Activated CD4-positive, alpha-beta T cell treated with anti-CD3 and anti-CD28 coated beads for 36 hours (primary cell): ENCODE measurements at places on chromosomes 2 and 18.

- no peak for DNase-seq
Measured at GRCh38 chr2:114219456-114219855, 223.0 kb upstream of the DPP10 start.

- no peak for DNase-seq
Measured at GRCh38 chr2:202529389-202529788, 105.4 kb upstream of the FAM117B start.

DNA sequence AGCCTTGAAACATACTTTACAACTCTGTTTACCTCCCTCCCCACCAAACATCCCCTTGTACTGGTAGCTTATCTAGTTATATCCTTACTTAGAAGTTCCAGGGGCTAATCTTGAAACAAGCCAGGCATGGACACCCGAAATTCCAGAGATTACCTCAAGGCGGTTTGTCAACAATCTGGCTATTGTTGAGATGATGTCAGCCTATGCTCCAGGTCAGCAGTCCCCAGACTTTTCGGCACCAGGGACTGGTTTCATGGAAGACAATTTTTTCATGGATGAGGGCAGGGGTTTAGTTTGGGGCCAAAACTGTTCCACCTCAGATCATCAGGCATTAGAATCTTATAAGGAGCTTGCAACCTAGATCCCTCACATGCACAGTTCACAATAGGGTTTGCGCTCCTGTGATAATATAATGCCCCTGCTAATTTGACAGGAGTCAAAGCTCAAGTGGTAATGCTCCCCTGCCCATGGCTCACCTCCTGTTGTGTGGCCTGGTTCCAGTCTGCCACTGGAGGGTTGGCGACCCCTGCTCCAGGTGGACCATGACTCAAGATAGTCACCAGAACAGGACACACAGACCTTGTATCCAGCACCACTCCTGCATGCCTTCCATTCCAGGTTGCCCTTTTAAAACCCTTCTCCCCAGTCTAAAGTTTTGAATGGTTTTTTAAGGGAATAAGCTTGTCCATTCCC is 171.2 kb downstream of the SPAG16 start:
- no peak for DNase-seq

DNA sequence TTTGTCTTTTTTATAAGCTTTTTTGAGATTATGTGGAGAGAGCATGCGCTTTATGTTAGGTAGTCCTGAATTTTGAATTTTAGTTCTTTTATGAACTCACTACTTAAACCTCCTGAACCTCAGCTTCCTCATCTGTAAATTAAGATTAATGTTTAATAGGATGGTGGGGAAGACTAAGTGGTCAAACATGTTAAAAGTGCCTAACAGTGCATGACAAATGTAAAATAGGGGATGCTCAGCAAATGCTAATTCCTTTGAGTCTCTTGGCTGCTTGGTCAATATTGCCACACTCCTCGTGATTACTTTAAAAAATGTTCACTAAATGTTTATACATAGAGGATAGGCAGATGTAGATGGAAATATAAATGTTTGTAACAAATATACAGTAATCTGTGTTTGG is 6.8 kb downstream of the BIRC6 start:
- DNase-seq, result no peak

- DNase-seq, result no peak
Measured at GRCh38 chr2:71606244-71606643, 152.9 kb downstream of the DYSF start.

DNA sequence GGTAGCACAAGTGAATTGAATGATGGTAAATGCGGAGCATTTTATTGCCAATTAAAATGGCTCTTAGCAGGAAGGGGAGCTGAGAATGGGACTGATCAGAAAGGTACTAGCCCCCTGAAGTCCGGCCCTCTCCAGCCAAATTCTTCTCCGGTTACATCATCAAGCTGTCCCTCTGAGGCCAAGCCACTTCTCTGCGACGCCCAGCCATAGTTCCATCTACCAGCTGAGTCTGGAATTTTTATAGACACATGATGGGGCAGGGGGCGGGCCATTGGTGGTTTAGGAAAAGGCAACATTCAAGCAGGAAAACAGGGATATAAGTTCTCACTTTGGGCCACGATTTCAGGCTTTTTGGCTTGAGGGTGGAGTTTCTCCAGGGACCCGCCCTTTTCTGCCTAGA is 22.7 kb downstream of the RPRM start:
- DNase-seq, result no peak

DNA sequence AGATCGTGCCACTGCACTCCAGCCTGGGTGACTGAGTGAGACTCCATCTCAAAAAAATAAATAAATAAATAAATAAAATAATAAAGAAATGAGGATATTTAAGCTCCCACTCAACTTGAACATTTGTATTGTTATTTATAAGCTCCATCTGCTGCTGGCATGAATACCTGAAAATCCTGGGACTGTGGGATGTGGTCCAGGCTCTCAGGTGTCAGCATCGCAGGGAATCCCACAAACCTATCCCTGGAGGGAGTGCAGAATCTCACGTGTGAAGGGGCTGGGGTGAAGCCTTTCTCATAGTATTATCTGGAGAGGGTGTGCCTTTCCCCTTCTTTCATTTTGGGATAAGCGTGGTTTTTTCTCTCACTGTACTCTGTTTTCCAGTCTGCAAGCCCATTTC is 47.4 kb upstream of the POLE4 start:
- no peak for DNase-seq

- DNase-seq, result no peak
Measured at GRCh38 chr2:129480790-129481189, 498.7 kb upstream of the RAB6C start.

DNA sequence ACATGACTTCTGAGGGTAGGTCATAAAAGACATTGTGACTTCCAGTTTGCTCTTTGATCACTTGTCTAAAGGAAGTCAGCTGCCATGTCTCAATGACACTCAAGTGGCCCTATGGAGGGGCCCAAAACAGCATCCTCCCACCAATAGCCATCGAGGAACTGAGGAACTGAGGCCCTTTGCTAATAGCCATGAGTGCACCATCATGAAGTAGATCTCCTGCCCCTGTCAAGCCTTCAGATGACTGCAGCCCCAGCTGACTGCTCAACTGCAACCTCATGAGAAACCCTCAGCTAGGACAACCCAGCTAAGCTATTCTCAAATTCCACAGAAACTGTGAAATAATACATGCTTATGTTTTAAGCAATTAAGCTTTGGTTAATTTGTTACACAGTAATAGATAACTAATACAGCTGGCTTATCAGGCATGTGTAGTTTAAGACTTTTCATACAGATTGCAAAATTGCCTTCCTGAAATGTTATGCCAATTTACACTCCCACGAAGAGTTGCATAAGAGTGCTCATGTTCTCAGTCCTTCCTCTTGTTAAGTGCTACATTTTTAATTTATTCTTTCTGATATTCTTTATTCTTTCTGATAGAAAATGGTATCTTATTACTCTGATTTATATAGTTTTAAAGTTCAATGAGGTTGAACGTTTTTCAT is 105.6 kb upstream of the NDUFV2 start:
- no peak for DNase-seq

GRCh38 chr2:134713176-134713575 is 5.6 kb downstream of the TMEM163 start:
- no peak for DNase-seq

- DNase-seq, result no peak
Measured at GRCh38 chr2:124633812-124634211, 608.7 kb downstream of the CNTNAP5 start.

- DNase-seq, result no peak
Measured at GRCh38 chr2:184610891-184611290, 12.6 kb downstream of the ZNF804A start.

DNA sequence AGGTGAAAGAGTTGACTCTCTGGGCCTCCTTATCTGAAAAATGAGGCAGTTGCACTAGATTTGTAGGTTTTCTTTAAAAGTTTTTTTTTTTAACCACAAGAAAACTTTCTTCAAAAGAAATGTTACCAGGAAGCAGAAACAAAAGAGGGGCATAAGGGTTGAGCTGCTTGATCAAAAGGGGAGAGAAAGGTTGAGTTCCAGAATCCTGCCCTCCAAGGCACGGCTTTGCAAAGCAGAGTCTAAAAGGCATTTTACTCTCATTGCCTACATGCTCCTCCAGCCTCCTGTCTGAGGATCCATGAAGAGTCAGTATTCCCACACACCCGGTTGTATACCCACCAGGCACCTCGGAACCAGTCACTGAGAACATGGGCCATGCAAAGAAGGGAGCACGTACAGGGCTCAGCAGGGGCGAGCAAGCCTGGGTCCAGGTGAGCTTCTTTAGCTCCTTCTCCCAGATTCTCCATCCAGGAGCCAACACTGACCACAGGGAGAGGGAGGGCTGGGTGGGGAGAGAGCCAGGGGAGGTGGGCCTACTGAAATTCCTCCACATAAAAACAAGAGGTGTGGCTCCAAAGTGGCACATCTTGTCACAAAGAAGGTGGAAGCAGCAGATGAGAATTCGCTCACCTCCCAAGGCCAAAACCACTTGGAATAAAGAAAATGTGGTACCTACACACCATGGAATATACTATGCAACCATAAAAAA is 116.0 kb upstream of the EPC2 start:
- DNase-seq, result no peak

GRCh38 chr2:1621041-1621440 is 123.3 kb downstream of the PXDN start:
- DNase-seq, result no peak

- DNase-seq, result no peak
Measured at GRCh38 chr18:73136134-73136533, 268.3 kb upstream of the NETO1 start.

- no peak for DNase-seq
Measured at GRCh38 chr2:48195169-48195568, 288.9 kb upstream of the FBXO11 start.

DNA sequence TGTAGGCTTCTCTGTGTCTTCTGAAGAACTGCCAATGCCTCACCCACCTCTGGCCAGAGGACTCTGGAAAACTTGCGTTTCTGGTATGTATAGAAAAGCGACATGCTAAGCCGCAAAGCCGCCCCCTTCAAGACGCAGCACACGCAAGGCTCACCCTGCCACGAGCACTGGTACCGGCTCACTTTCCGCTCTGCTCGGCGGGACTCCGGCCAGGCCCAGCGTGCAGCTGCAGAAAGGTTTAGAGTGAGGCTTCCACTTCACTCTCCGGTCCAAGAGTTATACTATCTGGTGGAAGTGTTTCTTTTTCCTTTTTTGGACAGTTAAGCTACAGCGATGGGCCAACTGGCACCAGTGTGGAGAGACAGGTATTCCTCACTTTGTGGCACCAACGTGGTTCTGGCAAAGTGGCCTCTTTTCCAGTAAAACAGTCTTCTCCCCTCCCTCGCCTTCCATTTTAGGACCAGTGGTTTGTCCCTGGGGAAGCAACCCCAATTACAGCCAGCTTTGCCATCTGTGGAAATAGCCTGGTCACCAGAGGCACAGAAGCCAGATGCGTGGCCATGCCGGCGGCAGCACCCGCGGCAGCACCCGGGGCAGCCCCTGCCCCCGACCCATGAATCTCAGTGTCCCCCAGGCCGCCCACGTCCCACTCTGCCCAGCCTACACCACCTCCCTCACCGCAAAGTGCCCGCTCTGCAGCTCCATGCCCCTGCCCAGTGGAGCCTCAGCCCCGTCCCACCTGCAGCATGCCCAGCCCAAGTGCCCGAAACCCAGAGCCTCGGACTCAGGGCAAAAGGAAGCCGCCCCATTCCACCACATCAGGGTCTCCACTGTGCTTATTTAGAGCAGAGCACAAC is 91.6 kb upstream of the CTDP1 start:
- no peak for DNase-seq

DNA sequence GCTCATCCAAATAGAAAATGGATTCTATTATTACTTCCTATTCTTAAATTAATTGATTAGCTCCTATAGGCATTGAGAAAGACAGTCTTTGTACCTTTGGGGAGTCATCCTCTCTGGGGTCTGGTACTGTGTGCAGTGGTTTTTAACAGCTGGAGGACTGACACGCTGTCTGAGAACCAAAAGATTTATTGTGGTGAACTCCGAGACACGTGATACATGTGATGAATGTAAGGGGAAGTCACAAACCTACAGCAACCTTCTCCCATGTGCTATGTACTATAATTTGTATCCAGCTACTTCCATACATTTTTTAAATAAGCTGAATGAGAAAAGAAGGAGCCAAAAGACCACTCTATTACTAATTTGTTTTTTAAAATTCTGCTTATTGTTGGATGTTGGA is 133.7 kb downstream of the GALNT3 start:
- no peak for DNase-seq

DNA sequence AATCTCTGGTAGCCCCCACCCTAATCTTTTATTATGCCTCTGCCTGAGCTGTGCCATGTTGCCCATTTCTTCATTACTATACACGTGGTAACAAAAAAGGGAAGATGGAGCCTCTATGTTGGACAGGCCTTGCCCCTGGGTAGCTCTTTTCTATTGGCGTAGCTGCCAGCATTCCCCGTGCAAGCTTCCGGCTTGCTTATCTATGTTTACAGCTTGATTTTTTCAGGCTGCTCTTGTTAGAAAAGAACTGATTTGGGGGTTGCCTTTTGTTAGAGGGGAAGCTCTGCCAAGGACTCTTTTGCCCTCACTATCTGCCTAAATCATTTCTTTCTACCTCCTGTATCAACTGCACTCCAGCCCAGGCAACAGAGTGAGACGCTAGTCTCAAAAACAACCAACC is 45.5 kb upstream of the ZSWIM2 start:
- DNase-seq, result no peak

DNA sequence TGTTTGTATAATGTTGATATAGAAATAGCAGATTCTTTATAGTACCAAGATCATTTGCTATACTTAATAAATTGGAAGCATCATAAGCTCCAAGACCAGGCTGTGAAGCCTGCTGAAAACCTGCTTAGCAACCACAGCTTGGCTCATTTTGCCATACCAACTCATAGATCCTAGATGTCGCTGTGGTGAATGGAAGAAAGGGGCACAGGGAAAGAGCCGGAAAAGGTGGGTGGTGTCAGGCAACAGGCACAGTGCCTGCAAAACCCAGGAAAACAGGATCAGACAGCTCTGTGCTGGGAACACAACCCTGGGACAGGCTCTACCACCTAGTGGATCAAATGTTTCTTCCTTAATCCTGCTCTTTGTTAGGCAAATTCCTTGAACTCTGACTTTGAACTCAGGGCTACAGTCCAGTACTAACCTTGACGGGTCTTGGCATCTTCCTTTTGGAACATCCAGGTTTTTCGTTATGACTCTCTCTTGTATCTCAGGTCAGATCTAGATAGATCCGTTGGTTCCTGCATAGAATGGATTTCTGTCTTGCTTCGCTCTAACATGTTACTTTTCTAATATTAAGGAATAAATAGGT is 31.6 kb downstream of the TWSG1 start:
- no peak for DNase-seq
